ENCODE measurements at places on chromosomes 5 and 9.
A peak's percentile ranks its signal among the peaks of the same experiment; 100 is the strongest.

DNA sequence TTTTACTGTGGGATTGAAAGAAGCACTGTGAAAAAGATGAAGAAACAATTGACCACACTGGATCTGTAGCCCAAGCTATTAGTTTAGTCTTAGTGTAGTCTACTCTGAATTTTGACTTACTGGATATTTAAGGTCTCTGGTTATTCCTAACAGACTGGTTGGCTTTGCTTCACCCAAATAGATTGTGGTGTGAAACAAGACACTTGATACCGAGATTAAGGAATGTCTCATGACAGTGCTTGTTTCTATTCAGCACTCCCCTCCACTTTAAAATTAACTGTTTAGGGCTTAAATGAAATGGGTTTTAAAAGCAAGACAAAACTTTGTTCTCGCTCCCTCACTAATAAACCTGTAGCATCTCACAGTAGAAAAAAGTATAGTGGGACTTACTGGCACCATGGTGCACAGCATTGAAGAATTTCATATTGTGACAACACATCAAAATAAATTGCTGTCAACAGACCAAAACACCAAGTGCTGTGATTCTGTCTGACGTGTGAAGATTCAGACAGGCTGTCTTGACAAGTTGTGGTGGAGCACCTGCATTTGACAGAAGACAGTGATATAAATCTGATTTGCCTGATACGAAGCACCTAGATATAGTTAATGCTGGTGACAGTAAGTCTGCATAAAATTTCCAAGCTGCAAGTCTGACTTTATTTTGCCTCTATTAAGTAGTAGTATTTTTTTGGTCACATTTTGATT is 73.1 kb downstream of the PBX3 start:
- DNase-seq = no peak

- DNase-seq = no peak
Observed at GRCh38 chr5:91495699-91496098, 112.6 kb upstream of the ARRDC3 start.

- DNase-seq = peak; percentile 4
Observed at GRCh38 chr5:90802474-90803317, 244.1 kb downstream of the ADGRV1 start.

GRCh38 chr5:109645707-109646192 is 44.0 kb upstream of the MAN2A1 start:
- DNase-seq = peak; percentile 99

GRCh38 chr9:9214066-9214465 is 1398.7 kb downstream of the PTPRD start:
- DNase-seq = no peak

- DNase-seq = no peak
Observed at GRCh38 chr9:78311886-78312524, 15.1 kb downstream of the PSAT1 start.

DNA sequence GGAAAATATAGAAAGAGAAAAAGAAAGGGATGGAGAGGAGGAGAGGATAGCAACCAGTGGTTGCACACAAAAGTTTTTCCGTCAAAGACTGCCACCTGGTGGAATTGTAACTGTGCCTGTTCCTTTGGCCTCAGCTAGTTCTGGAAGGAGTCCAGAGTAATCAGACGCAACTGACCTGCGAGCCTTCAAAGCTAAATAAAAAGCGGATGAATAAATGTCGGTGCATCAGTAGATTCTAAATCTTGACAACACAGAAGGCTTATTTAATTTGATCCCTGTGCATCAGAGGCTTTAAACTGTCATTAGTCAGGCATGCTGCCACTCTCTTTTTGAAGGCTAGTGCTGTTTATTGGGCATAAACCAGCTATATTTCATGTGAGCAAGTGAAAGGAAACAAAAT is 132.9 kb upstream of the ACO1 start:
- peak; percentile 70 for DNase-seq

- DNase-seq = no peak
Observed at GRCh38 chr9:135106551-135107270, 19.2 kb downstream of the OLFM1 start.

DNA sequence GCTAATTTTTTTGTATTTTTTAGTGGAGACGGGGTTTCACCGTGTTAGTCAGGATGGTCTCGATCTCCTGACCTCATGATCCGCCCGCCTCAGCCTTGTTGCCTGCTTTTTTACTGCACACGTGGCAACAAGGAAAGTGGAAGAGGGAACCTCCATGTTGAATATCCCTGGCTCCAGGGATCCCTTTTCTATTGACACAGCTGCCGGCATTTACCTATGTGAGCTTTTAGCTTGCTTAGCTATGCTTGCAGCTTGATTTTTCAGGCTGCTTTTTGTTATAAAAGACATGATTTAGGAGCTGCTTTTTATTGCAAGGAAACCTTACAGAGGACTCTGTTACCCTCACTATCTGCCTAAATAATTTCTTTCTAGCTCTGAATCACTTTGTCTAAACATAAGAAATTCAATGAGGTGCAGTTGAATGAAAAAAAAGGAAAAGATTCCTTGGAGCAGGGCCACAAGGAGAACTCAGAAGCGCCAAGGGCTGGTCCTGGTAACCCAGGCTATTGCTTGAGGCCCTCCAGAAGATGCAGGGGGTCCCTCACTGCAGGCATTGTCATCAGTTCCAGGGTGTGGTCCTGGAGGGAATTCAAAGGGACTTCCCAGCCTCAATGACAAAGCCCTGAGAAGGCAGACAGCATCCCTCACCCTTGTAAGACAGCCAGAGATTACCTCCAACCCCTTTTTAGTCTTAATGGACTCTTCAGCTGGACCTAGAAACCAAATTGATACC is 89.9 kb downstream of the SYK start:
- DNase-seq = no peak

DNA sequence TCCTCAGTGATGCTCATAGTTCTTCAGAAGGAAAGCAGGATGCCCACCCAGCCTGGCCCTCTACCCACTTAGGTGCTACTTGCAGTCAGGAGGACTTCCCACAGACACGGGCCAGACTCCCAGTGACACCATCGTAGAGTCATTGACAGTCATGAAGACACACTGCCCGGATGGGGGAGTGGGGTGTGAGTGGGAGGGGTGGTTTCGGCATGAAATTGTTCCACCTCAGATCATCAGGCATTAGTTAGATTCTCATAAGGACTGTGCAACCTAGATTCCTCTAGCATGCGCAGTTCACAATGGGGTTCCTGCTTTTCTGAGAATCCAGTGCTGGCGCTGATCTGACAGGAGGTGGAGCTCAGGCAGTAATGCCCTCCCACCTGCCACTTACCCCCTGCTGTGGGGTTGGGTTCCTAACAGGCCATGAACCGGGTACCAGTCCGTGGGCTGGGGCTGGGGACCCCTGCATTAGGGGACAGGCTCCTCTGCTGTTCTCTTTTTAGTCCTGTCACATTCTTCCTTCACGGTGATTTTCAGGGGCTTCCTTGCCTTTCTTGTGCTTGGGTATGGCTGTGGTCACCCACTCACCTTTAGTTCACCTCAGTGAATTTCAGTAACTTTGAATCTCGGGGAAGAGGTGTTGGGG is 88.2 kb upstream of the ANKRD55 start:
- DNase-seq = no peak

GRCh38 chr9:134922066-134922931 is 4.6 kb upstream of the FCN1 start:
- no peak for DNase-seq

Data from NCI-H446 treated with DMSO at 0.1 percent for 48 hours (cell line).